AG04450 (cell line): ENCODE measurements at places on chromosomes 13 and 19.

- DNase-seq = no peak
These were observed 1.2 kb downstream of the GTPBP3 start for GRCh38 chr19:17338433-17339078.

- DNase-seq = no peak
These were observed 1.2 kb downstream of the TBC1D4 start for GRCh38 chr13:75480671-75481175.

GRCh38 chr13:80469853-80470381 lies 129.0 kb upstream of the SPRY2 start:
- DNase-seq = no peak

GRCh38 chr13:40124633-40125015 lies 469.2 kb downstream of the COG6 start:
- DNase-seq = no peak

- no peak for DNase-seq
These were observed 403.1 kb downstream of the SPRY2 start for GRCh38 chr13:79937771-79938216.

- DNase-seq = no peak
These were observed 11.3 kb upstream of the ZNF554 start for GRCh38 chr19:2808129-2808941.

DNA sequence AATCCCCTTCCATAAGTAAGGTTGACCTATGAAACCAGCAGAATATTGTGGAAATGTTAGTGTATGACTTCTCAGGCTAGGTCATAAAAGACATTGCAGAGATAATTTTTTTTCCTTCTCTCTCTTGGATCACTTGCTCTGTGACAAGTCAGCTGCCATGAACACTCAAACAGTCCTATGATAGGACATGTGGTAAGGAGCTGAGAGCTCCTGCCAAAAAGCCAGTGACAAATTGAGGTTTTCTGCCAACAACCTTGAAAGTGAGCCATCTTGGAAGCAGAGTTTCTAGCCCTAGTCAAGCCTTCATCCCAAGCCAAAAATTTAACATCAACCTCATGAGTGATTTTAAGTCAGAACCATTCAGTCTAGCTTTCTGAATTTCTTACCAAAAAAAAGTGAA lies 270.9 kb upstream of the NBEA start:
- no peak for DNase-seq

GRCh38 chr19:41367848-41368301 lies 3.9 kb upstream of the B9D2 start:
- DNase-seq = peak; percentile 81

DNA sequence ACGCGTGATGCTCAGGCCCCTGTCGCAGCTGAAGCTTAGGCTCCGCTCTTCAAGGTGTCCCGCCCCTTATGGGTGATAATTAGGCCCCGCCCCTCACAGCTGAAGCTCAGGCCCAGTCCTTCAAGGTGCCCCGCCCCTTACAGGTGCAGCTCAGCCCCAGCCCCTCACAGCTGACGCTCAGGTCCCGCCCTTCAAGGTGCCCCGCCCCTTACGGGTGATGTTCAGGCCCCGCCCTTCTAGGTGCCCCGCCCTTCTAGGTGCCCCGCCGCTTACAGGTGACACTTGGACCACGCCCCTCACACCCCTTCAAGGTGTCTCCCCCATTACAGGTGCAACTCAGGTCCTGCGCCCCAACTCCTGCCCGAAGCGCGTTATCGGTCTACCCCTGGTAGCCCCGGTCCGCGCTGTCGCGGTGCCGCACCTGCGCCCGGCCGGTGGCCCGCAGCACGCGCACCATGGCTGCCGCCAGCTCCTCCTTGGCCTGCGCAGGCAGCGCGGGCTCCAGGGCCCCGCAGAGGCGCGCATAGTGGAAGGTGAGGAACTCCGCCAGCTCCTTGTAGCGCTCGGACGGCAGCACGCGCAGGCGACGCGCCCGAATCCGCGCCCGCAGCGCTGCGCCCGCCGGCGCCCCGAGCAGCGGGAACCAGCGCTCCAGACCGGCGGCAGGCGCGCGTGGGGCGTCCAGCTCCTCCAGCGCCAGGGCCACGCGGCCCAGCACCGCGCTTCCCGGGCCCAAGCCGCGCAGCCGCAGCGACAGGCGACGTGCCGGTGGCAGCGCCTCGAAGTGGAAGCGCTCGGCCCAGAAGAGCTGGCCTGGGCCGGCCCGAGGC lies 7.3 kb downstream of the RASAL3 start:
- no peak for DNase-seq

DNA sequence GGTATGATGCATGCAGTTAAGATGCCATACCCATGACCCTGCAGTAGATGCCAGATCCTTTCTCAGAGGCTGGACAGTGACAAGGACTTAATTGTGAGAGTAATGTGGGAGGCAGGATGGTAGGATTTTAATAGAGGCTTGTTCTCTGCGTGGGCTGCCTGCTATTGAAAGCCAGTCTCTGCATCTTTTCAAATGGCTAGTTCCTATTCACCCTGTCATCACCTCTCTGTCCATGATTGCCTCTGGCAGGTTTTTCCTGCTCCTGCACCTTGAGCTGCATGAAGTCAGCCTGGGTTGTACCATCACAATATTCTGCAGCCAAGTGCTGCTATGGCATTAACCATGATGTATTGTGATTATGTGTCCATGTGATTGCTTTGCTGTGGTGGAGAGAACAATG lies 440.5 kb downstream of the ITGBL1 start:
- no peak for DNase-seq

DNA sequence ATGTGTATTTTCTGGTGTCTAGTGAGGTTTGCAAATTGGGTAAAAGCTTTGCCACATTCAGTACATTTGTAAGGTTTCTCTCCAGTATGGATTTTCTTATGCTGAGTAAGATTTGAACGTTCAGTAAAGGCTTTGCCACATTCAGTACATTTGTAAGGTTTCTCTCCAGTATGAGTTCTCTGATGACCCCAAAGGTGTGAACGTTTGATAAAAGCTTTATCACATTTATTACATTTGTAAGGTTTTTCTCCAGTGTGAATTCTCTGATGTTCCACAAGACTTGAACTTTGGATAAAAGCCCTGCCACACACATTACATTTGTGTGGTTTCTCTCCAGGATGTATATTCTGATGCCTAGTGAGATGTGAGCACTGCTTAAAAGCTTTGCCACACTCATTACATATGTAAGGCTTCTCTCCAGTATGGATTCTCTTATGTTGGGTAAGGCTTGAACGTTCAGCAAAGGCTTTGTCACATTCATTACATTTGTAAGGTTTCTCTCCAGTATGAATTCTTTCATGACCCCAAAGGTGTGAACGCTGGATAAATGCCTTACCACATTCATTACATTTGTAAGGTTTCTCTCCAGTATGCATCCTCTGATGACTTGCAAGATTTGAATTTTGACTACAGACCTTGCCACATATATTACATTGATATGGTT lies 17.4 kb downstream of the ZNF677 start:
- DNase-seq = no peak

DNA sequence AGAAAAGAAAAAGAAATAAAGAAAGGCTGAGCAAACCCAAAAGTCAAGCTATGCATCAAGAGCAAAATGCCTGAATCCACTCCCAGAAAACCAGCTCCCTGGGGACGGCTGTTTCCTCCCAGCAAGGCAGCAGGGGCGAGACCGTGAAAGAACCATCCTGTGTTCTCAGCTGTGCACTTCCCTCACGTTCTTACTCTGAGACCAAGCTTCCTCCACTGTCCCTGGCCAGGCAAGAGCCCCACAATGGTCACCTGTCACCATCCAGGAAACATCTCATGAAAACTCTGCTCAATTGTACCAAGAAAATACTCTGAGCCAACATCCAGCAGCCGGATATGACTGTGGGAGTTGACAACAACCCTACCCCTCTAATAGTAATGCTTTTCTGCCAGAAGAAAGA lies 22.9 kb downstream of the RAB20 start:
- DNase-seq = no peak

DNA sequence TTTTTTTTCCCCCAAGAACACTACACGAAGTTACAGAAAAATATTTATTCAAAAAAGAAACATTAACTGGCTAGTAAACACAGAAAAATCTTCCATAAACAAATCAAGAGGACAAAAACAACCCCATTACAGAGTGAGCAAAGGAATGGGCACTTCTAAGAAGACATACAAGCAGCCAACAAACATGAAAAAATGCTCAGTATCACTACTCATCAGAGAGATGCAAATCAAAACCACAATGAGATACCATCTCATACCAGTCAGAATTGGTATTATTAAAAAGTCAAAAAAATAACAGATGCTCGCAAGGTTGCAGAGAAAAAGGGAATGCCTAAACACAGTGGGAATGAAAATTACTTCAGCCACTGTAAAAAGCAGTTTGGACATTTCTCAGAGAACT lies 131.7 kb downstream of the UGGT2 start:
- no peak for DNase-seq

- peak; percentile 61 for DNase-seq
These were observed 550.8 kb upstream of the SLITRK1 start for GRCh38 chr13:84433024-84433423.

- DNase-seq = no peak
These were observed 697 bp downstream of the FCGRT start for GRCh38 chr19:49512970-49513745.

DNA sequence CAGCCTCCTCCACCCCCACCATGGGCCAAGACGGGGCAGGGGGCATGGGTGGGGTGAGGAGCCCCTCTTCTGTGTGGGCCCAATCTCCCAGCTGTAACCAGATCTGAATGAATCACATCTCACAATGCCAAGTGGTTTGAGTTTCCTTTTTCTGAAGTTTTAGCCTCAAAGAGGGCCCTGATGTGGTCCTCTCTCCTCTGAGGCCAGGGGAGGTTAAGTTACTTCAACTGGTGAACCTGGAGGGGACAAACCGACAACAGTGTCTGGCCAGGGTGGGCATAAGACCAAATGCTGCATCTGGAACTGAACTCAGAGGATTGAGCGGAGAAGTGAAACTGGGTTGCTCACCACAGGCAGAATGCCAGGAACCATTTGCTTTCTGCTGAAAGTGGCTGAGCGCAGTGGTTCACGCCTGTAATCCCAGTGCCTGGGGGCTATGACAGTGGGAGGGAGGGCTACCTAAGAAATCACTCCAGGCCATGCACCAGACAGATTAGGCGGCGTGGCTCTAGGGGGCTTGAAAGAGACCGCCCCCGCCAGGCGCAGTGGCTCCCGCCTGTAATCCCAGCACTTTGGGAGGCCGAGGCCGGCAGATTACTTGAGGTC lies 15.4 kb upstream of the IRGC start:
- DNase-seq = peak; percentile 47
